GM12892 (cell line): ENCODE measurements at places on chromosomes 6 and 20.

- no peak for DNase-seq
Measured at GRCh38 chr6:125009578-125009977, 47.3 kb downstream of the RNF217 start.

DNA sequence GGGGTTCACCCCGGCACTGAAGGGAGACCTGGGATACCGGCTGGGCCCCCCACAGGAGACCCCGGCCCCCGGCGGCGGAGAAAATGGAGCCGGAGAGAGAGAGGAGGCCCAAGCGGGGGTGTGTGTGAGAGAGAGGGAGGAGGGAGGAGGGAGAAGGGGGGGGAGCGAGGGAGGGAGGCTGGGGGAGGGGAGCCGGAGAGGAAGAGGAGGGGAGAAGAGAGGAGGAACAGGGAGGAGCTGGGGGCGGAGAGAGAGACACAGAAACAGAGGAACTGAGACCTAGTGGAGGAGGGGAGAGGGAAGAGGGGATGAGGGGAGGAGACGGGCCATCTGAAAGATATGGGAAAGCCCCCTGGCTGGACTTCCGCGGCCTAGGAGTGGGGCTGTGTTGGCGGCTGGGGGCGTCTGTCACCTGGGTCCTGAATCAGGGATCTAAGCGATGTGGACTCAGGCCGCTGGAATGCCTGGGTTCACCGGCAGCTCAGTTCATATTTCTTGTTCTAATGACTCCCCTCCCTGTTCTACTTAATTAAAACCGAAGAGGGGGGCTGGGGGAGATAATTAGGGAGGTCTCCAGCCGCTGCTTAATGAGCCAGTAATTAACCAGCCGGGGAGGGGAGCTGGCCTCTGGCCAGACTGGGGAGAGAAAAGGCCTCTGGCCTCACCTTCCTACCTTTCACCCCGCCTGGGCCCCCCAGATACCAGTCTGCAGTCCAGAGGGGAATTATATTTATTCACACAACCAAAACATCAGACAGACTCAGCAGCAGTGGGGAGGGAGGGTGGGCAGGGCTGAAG lies at the start of gene PBX2:
Gene PBX2 (minus strand): TSS at position 149 of the 798 bp plus-strand sequence. CDS start 287 bp downstream, outside the sequence.
- peak; percentile 85 for DNase-seq

GRCh38 chr6:98308564-98308963 lies 525.8 kb upstream of the POU3F2 start:
- DNase-seq: no peak

DNA sequence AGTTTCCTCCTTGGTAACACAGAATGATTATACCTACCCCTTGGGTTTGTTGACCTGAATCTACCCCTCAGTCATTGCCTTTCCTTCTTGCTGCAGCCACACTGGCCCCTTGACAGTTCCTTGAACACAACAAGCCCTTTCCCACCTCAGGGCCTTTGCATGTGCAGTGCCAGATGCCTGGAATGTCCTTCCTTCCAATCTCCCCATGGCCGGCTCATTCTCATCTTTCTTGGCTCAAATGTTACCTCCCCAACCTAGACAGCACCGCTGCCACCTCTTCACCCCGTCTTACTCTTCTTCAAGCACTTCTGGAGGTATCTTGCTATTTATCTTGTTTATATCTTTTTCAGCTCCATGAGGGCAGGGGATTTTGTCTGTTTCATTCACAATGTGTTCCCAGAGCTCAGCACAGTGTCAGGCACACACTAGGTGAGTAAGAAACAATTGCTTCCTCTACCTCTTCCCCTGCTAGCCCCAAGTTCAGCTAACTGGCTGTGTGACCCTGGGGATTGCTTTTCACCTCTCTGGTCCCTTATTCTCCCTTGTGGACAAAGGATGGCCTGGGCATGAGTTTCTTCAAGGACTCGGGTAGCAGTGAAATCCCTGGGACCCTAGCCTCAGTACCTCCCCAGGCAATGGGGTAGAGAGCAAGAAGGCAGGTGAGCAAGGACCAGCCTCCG lies 121.5 kb downstream of the CEBPB start:
- no peak for DNase-seq

DNA sequence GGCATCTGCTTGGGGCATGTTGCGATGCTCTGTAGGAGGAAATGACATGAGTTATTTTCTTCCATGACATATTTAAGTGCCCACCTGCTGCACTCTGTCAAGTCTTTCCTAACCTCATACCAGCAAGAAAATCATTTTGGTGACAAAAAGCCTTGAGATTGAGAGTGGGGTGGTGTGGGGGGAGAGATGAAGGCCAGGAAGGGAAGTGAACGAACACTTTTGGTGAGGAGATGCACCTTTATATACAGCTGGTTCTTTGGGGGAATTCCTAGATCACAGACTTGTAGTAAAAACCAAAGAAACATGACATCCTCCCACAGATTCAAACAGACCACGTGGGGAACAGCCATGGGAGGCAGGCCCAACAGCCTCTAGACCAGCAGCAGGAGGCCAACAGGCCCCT lies 26.1 kb downstream of the NCOA5 start:
- no peak for DNase-seq

DNA sequence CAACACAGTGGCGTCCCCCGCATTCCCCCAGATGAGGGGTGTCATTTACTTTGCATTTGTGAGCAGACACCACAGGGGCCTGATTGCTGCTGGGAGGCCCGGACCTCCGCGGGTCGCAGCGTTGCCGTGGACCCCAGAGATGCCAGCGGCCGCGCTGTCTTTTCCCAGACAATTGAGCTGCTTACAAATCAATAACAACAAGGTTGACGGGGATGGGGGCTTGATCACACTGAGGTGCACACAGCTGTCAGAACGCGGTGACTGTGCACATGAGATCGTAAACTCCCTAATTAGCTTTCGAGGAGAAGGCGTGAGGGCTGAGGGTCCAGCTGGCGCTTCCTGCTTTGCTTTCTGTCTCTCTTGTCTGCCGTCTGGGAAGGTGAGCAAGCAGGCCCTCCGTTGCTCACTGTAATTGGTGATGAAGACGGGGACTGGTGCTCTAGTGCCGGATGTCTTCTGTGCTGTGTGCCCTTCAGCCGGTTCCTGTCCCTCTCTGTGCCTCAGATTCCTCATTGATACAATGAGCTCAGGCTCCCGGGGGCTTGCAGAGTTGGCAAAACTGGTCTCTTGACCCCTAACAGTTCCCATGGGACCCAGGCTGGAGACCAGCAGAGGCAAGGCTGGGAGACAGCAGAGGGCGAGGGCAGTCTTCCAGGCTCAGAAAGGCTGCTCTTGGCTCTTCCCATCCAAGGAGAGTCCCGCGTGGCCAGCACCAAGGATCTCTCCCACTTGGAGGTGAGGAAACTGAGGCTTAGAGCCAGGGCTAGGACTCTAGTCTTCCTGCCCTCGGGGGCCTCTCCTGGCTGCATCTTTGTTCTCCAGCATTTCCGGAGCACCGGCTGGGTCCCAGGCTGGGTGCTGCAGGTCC lies 126.0 kb upstream of the PMEPA1 start:
- no peak for DNase-seq

GRCh38 chr6:11244387-11245126 lies 12.1 kb upstream of the NEDD9 start:
- no peak for DNase-seq

DNA sequence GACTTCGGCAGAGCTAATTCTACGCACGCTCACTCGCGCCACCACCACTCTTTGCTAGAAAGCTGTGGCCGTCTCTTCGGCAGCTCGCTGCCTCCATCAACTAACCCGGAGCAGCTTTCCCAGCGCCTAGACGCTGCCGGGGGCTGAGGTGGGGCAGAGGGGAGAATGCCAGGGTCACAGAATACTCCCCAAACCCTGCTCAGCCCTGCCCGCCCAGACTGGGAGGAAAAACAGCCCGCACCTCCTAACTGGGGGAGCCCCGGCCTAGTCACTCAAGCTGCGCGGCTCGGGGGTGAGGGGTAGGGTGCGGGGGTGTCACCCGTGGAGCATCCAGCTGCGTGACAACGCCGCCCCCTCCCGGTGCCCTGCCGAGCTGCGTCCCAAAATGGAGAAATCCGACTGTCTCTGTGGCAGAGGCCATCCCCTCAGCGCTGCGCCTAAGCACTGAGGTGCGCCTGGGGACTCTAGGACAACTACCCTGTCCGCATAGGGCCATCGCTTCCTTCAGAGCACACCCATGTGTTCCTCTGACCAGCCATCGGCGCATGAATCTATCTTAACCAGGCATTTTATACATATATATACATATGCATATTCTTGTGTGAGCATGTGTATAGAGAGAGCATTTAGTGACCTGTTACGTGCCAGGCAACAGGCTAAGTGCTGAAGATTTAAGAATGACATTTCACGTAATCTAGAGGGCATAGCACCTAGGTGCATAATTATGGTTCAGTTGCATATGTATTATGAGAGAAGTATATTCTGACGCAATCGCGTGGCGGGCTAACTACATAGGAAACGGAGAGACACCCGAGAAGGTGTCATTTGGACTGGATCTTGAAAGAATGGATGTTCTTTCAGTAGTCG lies 1.5 kb upstream of the TENT5A start:
- peak; percentile 20 for DNase-seq

DNA sequence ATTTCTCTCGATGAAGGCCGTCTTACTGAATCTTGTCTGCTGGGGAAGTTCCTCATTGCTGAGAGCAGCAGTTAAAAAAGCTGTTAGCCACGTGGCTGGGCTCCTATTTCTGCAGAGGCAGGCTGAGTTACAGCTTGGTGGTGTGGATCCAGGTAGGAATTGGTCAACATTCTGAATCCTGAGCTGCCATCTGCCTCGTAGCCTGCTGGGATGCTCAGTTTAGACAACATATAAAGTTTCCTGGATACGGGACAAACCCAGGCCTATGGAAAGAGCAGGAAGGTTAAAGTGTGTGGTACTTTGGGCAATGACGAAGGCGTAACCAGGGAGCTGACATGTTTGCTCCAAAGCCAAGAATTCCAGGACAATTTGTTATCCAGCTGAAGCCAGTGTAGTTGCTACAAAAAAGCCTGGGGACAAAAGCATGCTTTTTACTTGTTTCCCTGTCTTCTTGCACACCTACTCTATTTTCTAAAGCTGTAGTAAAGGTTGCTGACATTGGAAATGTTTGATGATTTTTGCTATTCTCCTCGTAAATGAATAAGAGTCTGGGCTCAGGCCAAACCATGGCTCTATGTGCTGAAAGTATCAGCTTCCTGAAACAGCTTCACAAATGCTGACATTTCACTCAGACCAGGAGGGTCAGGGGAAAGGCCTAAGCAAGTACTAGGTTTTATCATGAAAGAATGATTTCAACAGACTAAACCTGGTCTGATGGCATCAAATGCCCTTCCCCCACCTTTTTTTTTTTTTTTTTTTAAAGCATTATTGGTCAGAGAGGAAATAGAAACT lies 12.4 kb upstream of the MYLK2 start:
- no peak for DNase-seq

DNA sequence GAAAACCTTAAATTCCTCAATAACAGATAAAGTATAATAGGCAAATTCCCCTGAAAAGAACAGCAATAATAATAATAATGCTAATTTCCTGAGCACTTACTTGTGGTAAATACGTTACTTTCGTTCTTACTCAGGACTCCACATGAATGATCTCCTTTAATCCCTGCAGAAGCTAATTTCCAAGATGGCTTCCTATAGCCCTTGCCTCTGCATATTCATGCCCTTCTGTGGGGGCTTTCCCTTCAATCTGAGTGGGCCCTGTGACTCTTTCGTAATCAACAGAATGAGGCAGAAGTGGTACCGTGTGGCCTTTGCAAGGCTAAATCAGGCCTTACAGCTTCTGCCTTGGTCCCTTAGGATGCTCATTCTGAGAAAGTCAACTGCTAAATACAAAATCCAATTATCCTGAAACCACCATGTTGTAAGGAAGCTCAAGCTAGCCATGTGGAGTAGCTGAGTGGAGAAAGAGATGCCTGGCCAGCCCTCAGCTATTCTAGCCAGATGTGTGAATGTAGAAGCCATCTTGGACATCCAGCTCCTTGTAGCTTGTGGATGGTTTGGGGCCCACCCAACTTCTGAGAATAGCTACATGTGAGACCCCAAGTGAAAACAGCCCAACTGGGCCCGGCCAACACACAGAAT lies 50.5 kb downstream of the MCUR1 start:
- no peak for DNase-seq

DNA sequence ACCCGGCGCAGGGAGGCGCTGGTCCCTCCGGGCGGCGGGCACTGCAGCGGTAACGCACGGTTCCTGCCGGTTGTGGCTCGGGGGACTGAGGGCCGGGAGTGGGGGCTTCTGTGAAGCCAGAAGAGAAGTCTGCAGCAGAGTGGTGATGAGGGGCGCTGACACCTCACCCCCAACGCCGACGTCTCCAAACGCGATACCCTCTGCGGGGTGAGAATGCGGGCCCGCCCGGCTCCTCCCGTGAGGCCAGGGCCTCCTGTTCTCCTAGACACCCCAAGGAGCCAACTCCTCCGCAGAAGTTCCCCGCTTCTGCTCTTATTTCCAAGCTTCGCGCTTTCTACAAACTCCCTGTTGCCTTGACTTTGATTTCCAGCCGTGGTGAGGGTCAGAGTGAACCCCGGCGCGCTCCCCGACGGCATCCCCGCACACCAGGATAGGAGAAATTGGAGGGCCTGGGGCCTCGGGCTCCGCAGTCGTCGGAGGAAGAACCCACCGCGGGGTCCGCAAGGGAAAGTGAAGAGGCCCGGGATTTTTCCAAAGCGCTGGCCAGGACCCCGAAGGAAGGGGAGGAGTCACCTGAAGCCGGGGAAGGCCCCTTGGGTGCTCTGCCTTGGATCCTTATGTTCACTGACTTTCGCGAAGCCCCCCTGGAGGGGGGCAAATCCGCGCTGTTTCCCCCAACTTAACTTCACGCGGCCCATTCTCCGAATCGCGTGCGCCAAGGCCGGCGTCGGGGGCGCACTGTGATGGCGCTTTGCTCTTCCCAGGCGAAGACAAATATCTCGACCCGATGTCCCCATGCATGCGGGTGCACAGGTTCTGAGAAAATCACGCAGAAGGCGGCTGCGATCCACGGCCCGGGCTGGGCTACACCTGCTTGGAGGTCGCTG lies 3.1 kb upstream of the INSM1 start:
- DNase-seq: no peak

DNA sequence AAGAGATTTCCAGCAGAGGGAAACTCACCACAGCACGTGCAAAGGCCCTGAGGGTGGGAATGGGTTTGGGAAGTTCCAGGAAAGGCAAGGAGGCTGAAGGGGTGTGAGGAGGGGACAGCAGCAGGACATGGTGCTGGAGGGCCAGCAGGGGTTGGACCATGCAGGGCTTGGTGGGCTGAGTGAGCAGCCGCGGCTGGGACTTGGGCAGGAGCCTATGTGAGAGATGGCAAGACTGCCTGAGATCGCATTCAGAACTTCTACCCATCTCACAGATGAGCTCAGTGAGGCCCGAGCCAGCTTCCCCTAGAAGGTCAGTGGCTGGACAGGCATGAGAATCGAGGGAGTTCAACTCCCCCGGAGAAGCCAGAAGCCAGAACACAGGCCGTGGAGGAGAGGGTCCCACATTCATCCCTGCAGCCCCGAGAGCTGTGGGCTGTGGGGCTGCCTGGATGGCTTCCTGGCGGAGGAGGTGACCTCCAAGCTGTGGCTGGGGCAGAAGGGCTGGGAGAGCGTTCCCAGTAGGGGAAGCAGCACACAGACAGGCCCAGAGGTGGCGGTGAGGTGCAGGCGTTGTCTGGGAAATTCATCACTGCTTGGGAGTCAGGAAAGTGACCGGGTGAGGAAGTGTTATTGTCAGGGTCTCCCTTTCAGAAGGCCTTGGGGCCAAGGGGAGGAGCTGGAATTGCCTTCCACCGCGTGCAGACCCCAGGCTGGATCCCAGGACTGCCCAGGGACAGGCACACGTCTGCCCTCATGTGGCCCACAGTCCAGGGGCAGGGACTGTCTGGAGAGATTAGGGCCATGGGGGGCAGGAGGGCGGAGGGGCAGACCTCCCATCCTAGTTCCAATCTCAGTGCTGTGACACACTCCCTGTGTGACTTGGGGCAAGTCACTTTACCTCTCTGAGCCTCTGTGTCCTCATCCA lies 103.8 kb downstream of the CEBPB start:
- DNase-seq: no peak
